Panc1 (cell line): ENCODE measurements at places on chromosomes 3 and 15. TPM values are rescaled to one million over a fixed set of nuclear protein-coding genes. Genes with fewer than 3 reads are reported as not detected.

SEMA6D gene
- total RNA-seq: 0.03 TPM

PP2D1 gene
- total RNA-seq: not detected

C3orf49 gene
- total RNA-seq: not detected

CYP1A2 gene
- total RNA-seq: not detected

MB21D2 gene
- 7.8 TPM for total RNA-seq

RBM15B gene
- total RNA-seq: 30.9 TPM

MKRN3 gene
- 7.9 TPM for total RNA-seq

SERINC4 gene
- total RNA-seq: not detected

ITGA11 gene
- 0.28 TPM for total RNA-seq

HGD gene
- total RNA-seq: 0.59 TPM

ARL14 gene
- 2.5 TPM for total RNA-seq

SLC24A5 gene
- total RNA-seq: not detected

PAQR9 gene
- total RNA-seq: 0.36 TPM

CHL1 gene
- total RNA-seq: not detected

NBEAL2 gene
- 38.8 TPM for total RNA-seq

CHAC1 gene
- 15.5 TPM for total RNA-seq

PXYLP1 gene
- total RNA-seq: 1.4 TPM

AGBL1 gene
- total RNA-seq: not detected

GNAT1 gene
- total RNA-seq: not detected

RASGRP1 gene
- total RNA-seq: 0.51 TPM

GABRB3 gene
- 0.13 TPM for total RNA-seq

CSTA gene
- total RNA-seq: not detected

THRB gene
- total RNA-seq: 3.9 TPM

ZNF592 gene
- 34.2 TPM for total RNA-seq

GOLGA8J gene
- total RNA-seq: 0.44 TPM

GOLGA8Q gene
- total RNA-seq: 1.1 TPM

CCR1 gene
- total RNA-seq: not detected

GXYLT2 gene
- total RNA-seq: 6.1 TPM

HHLA2 gene
- total RNA-seq: not detected

CERS3 gene
- not detected for total RNA-seq

RETNLB gene
- not detected for total RNA-seq

MITF gene
- 10.8 TPM for total RNA-seq

MESP1 gene
- 6.4 TPM for total RNA-seq

LRRN1 gene
- 0.13 TPM for total RNA-seq

SLC28A1 gene
- not detected for total RNA-seq

TMA7 gene
- total RNA-seq: 175 TPM

SLC51B gene
- 0.51 TPM for total RNA-seq

LMAN1L gene
- total RNA-seq: not detected

COL6A6 gene
- total RNA-seq: not detected

BDH1 gene
- 4.8 TPM for total RNA-seq

INO80 gene
- total RNA-seq: 26.2 TPM

CCDC54 gene
- total RNA-seq: not detected

ACP3 gene
- not detected for total RNA-seq

CPNE9 gene
- total RNA-seq: 0.13 TPM

NRROS gene
- total RNA-seq: 8.8 TPM

TBL1XR1 gene
- total RNA-seq: 192 TPM

ARGFX gene
- total RNA-seq: not detected

LMLN gene
- 21.8 TPM for total RNA-seq

AMOTL2 gene
- total RNA-seq: 146 TPM

SHF gene
- total RNA-seq: 3.0 TPM

COPS2 gene
- 69.4 TPM for total RNA-seq

RBPMS2 gene
- 33.7 TPM for total RNA-seq

CACNA1D gene
- total RNA-seq: 23.0 TPM

NAALADL2 gene
- 2.7 TPM for total RNA-seq

MOBP gene
- not detected for total RNA-seq

COLQ gene
- 0.64 TPM for total RNA-seq

DISP2 gene
- total RNA-seq: 10.0 TPM

SAMD7 gene
- not detected for total RNA-seq

A4GNT gene
- total RNA-seq: not detected

PRSS50 gene
- total RNA-seq: 0.13 TPM
